ENCODE measurements at places on chromosomes 5 and 9. TPM values are rescaled to one million over a fixed set of nuclear protein-coding genes. Genes with fewer than 3 reads are reported as not detected.

PTGDS gene
- total RNA-seq, result 6.7 TPM

DMRTA1 gene
- not detected for total RNA-seq

BRINP1 gene
- not detected for total RNA-seq

ERCC8 gene
- total RNA-seq, result 8.8 TPM

RIMOC1 gene
- total RNA-seq, result 24.6 TPM

FOXD1 gene
- 0.07 TPM for total RNA-seq

FBXW5 gene
- 104 TPM for total RNA-seq

POU5F2 gene
- 1.7 TPM for total RNA-seq

CER1 gene
- not detected for total RNA-seq

LRRC70 gene
- 1.3 TPM for total RNA-seq

SURF4 gene
- total RNA-seq, result 205 TPM

OBP2B gene
- total RNA-seq, result not detected

DBH gene
- total RNA-seq, result not detected

NRG2 gene
- total RNA-seq, result not detected

GABRA1 gene
- not detected for total RNA-seq

Data from T-helper 2 cell treated with Interferon-gamma antibody and Interleukin-4, amounts not matched to agents 100 ng/mL and 5 ng/mL, for 36 hours (primary cell).